Stomach (tissue), 19 donors: ENCODE measurements at places on chromosomes 7 and 10.

- H3K36me3 ChIP-seq = no peaks in the 10 kb centered on the region
- H3K27ac ChIP-seq = no peak overlapping the region
- H3K4me3 ChIP-seq = no peak overlapping the region
Measured at GRCh38 chr10:61757525-61758397, 95.0 kb downstream of the CABCOCO1 start.

GRCh38 chr10:67297637-67298181 is 371.9 kb downstream of the LRRTM3 start:
- H3K27me3 ChIP-seq = no peaks in the 10 kb centered on the region

DNA sequence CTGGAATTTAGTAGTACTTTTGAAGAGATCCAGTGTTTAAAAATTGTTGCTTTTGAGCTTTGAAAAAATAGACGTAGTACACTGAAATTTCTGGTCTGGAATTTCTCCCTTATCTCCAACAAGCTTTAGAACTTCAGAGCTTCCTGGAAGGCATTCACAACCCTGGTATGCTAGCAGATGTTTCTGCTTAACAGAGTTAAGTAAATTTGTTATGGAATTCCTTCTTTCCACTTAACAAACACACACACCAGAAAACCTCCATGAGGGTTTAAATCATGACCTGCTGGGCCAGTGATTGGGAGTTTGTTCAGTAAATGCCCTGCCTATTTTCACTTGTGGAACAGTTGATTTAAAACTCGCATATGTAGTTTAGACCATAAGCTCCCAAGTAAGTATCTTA is 13.7 kb downstream of the ASB15 start:
- peak; percentile 47 for DNase-seq
- no peaks in the 10 kb centered on the region for H3K27me3 ChIP-seq
- H3K4me1 ChIP-seq = peaks cover 9% of the 10 kb centered on the region
- H3K27ac ChIP-seq = no peak overlapping the region
- no peaks in the 10 kb centered on the region for H3K36me3 ChIP-seq

DNA sequence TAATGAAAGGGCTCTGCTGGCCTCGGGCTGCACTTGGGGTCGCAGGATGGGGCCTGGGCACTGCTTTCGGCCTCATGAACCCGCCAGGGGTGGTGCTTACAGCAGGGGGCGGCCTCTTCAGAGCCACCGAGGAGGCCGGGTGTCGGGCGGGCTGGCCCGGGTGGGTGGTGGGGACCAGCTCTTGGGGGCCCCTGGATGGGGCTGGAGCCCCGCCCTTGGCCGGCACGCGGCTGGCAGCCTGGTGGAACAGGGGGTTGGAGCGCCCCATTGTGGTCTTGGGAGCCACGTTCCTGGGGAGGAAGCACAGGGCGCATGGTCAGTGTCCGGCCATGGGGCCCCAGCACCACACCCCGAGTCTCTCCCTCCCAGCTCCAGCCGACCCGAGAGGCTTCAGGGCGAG is 8.8 kb downstream of the ADAM8 start:
- H3K27me3 ChIP-seq = no peaks in the 10 kb centered on the region
- H3K36me3 ChIP-seq = peaks cover 3% of the 10 kb centered on the region
- no peak for DNase-seq
- no peaks in the 10 kb centered on the region for H3K4me1 ChIP-seq
- H3K4me3 ChIP-seq = no peak overlapping the region
- H3K27ac ChIP-seq = no peak overlapping the region

DNA sequence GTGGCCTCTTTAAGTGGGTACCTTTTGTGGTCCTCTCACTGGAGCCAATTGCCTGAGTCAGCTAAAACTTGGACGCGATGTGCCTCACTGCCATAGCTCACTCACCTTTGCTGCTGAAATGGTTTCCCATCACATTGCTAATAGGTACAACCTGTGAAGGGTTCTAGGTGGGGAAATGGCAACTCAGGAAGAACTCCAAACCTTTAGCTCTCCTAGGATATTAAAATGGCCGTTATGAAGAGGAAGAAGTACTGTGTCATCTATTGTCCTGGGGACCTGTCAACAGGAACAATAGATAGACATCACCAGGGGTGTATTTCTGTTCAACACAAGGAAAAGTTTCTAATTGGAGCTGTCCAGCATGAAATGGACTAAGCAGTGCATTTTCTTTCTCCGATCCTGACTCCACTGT is 1.2 kb upstream of the ZNF655 start:
- peak overlapping the region; percentile 84 for H3K4me3 ChIP-seq
- no peak for DNase-seq

DNA sequence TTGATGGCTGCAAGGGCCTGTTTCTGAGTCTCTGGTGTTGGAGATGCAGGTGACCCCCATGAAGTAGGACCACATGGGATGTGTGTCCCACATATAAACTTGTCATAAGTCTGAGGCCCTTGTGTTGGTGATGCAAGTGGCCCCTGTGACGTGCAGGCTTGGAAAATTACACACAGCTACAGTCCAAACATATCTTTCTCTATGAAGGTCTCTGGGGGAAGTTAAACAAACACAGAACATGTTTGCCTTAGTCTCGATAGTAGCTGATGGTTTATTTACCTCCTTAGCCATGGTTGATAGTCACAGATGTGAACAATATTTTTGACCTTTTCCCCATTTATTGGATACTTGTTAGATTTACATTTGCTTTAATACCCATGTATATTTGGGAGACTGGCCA is 64.7 kb downstream of the ADCY1 start:
- DNase-seq = peak; percentile 57
- H3K36me3 ChIP-seq = no peaks in the 10 kb centered on the region
- no peak overlapping the region for H3K27ac ChIP-seq
- no peaks in the 10 kb centered on the region for H3K4me1 ChIP-seq
- H3K4me3 ChIP-seq = no peak overlapping the region
